GM12878 (cell line): ENCODE measurements at places on chromosomes 16 and 17. TPM values are rescaled to one million over a fixed set of nuclear protein-coding genes. Genes with fewer than 3 reads are reported as not detected.

Gene TGFB1I1
- 0.24 and 0.49 TPM in 2 replicates for total RNA-seq

GRCh38 chr17:633641-634101 lies 81.0 kb downstream of the VPS53 start:
- peaks cover 9% of the 10 kb centered on the region; the same call in 1 of the 2 replicates for H3K36me3 ChIP-seq
- DNase-seq = no peak
- H3K27me3 ChIP-seq = no peaks in the 10 kb centered on the region
- H3K4me3 ChIP-seq = no peak overlapping the region

- H3K27ac ChIP-seq = no peak overlapping the region
- no peaks in the 10 kb centered on the region for H3K4me1 ChIP-seq
- H3K4me3 ChIP-seq = no peak overlapping the region
- no peaks in the 10 kb centered on the region for H3K27me3 ChIP-seq
- DNase-seq = no peak
- no peaks in the 10 kb centered on the region for H3K36me3 ChIP-seq
Observed at GRCh38 chr17:7803981-7804380, 30.0 kb upstream of the KDM6B start.

DNA sequence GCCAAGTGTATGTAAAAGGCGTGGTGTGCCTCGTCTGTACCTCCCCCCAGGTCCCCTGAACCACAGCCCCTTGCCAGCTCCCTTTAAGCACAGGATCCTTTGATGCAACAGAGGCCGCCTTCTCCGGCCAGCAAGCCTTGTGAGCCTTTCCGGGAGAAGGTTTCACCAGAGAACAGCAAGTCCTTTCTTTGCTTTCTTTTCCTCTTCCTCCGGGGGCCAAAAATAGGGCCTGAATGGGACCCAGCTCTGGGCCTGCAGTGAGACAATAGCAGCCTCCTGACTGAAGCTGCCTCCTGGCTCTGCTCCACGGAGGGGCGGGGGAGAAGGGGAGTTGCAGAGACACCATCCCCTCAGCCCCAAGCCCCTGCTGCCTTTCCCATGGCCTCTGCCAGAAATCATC lies 9.0 kb downstream of the ADGRG1 start:
- peaks cover 6% of the 10 kb centered on the region; the same call in 1 of the 2 replicates for H3K27me3 ChIP-seq
- H3K27ac ChIP-seq = no peak overlapping the region
- no peaks in the 10 kb centered on the region for H3K4me1 ChIP-seq

DNA sequence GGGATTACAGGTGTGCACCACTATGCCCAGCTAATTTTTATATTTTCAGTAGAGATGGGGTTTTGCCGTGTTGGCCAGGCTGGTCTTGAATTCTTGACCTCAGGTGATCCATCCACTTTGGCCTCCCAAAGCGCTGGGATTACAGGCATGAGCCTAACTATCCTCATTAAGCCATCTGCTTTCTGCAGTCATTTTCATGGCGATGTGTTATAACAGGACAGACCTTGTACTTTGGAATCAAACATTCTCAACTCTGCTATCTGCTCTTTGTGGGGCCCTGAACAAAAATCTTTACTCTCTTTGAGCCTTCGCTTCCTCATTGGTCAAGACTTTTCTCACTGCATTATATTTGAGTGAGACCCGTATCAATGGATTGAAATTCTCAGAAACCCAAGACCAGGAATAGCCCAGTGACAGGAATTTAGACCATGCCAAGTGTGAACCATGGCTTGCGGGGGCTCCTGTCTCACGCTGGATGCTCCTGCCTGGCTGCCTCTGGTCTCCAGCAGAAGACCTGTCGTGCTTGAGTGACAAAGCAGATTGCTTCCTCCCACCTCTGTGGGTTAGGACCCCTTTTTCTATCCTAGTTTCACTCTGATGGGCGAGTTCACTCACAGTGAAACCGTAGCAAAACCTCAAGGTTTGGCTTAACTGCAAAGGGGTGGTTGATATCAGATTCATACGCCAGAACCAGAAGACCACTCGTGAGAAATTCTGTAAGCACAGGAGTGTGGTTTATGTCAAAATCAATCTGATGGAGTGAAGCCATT lies 519.1 kb downstream of the MAF start:
- H3K36me3 ChIP-seq = no peaks in the 10 kb centered on the region
- DNase-seq = no peak
- H3K27me3 ChIP-seq = no peaks in the 10 kb centered on the region
- H3K4me1 ChIP-seq = peaks cover 3% of the 10 kb centered on the region; the same call in 1 of the 2 replicates

GRCh38 chr16:59612094-59612493 lies 878.0 kb upstream of the GOT2 start:
- H3K36me3 ChIP-seq = no peaks in the 10 kb centered on the region
- no peaks in the 10 kb centered on the region for H3K4me1 ChIP-seq
- no peak for DNase-seq
- no peak overlapping the region for H3K4me3 ChIP-seq
- H3K27ac ChIP-seq = no peak overlapping the region
- no peaks in the 10 kb centered on the region for H3K27me3 ChIP-seq

GRCh38 chr17:14156689-14157088 lies 80.0 kb downstream of the CDRT15 start:
- no peaks in the 10 kb centered on the region for H3K4me1 ChIP-seq
- no peak for DNase-seq
- H3K4me3 ChIP-seq = no peak overlapping the region
- H3K36me3 ChIP-seq = no peaks in the 10 kb centered on the region; the same call in 1 of the 2 replicates

GRCh38 chr17:41071606-41072360 lies 6.1 kb upstream of the KRTAP2-4 start:
- DNase-seq = no peak
- H3K4me1 ChIP-seq = no peaks in the 10 kb centered on the region
- no peak overlapping the region for H3K27ac ChIP-seq
- no peak overlapping the region for H3K4me3 ChIP-seq
- H3K27me3 ChIP-seq = no peaks in the 10 kb centered on the region
